NCI-H2029 treated with DMSO at 0.1 percent for 48 hours (cell line): ENCODE measurements at places on chromosomes 11 and 22.

GRCh38 chr11:40291329-40291728 lies 1168.1 kb downstream of the LRRC4C start:
- DNase-seq = no peak

GRCh38 chr22:47835726-47836125 lies 1073.3 kb downstream of the TBC1D22A start:
- no peak for DNase-seq

DNA sequence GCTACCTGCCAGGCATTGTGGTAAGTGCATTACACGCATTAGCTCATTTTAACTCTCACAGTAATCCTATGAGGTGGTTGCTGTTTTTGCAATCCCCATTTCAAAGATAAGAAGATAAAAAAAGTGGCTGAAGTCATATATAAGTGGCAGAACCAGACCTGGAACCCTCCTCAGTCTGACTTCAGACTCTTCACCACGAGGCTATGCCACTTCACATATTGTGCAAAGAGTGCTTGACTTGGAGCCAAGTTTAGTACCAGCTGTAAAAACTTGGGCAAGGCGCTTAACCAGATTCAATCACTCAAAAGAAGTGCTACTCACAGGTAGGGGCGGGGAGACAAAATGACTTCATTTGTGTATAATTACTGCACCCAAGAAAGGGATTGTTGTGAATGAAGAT lies 15.3 kb downstream of the BPIFC start:
- DNase-seq = no peak

- no peak for DNase-seq
Measured at GRCh38 chr11:131767421-131767820, 397.0 kb downstream of the NTM start.

GRCh38 chr11:71120471-71120896 lies 131.9 kb downstream of the SHANK2 start:
- no peak for DNase-seq

DNA sequence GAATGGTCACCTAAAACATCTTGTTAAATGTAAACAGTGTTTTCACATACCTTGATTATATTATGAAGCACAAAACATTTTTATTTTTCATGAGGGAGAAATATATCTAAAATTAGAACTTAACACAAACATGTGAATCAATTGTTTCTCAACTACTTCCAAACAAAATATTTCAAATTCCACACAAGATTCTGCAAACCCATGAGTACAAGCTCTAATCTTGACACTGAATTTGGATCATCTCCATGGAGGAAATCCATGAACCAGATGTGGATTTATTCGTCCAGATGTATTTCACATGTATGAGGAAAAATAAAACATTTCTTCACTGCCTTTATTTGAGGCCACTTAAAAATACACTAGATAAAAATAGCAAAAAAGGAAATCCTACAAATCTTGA lies 184.2 kb downstream of the SBF2 start:
- no peak for DNase-seq
